ENCODE measurements at places on chromosomes 2 and 18.

- no peak for DNase-seq
Observed at GRCh38 chr2:67923696-67924095, 139.1 kb downstream of the C1D start.

DNA sequence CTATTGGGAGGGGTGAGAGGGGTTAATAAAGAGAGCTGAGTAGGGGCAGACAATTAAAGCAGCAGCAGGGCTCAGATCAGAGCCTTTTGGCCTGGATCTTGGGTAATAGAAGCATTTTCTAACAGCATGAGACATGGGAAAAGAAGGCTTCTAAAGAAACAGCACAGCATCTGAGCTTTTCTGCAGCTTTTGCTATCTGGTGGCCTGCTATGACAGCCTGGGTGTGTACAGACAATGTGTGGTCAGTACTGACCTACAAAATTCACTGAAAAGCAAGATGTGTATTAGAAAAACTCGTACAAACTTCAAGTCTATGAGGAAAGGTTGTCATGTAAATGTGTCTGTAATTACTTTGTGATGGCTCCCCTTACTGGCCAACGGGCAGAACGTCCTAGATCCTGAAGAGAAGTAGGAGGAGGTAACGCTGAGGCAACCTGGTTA is 95.6 kb downstream of the GALNT3 start:
- peak; percentile 44 for DNase-seq

- DNase-seq, result peak; percentile 25
Observed at GRCh38 chr2:120641366-120641771, 94.3 kb upstream of the GLI2 start.

DNA sequence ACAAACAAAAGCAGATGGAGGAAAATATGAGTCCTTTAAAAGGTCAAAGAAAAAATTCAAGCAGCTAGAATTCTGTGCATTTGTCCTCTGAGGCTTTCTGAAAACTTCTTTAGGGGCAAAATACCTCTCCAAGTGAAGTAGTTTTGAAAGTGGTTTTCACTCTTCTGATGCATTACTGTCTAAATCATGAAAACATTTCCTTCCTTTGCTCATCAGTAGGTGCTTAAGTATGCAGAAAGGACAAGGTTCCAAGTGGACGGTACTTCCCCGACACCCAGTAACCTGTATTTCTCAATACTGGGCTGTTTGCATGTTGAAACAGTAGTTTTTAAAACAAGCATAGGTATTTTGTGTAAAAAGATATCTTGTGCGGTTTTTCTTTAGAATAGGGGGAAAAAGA is 189.1 kb upstream of the ERBB4 start:
- no peak for DNase-seq

DNA sequence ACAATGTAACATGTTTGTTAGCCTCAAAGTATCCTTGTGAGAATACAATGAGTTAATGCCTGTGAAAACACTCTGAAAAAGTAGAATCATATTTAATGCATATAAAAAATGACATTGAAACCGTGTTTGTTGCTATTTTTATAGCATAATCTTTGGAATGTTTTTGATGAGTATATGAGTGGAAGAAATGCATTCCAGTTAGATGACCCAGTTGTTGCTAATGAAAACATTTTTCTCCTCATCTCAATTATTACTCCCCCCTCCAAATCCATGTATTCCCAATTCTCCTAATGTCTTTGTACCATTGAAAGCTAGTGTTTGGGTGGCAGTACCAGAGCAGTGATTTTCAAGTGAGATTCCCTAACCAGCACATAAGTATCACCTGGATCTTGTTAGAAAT is 67.1 kb upstream of the DSEL start:
- DNase-seq, result no peak

DNA sequence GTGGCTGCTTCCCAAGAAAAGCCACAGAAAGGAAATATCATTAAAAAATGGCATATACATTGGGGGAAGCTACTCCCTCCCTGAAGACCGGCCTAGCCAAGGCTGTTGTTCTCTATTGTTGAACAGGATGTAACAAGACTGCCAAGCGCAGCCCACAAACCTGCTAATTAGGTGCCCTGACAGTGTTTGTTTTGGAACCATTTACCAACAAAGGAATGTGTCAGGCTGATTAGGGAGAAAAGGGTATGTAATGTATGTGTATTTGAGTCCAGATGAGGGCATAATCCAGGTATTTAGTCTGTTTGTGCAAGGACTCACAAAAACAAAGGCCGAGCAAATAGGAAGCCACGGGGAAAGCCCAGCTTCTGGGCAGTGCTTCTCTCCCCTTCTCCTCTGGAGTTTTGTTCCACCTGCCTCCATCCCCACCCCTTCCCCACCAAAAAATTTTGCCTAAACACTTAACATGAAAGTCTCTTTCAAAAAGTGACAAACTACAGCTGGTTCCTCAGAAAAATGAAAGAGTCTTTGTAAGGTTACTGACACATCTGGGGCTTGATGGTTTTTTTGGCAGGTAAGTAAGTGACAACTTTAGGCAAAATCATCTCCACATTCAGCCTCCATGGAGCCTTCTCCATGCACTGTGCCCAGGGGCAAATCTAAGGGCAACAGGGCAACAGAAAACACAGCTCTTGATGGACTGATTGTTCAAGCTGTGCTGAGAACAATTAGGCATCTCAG is 78.3 kb upstream of the FZD5 start:
- DNase-seq, result no peak

GRCh38 chr2:192286093-192286701 is 91.5 kb upstream of the TMEFF2 start:
- peak; percentile 47 for DNase-seq

DNA sequence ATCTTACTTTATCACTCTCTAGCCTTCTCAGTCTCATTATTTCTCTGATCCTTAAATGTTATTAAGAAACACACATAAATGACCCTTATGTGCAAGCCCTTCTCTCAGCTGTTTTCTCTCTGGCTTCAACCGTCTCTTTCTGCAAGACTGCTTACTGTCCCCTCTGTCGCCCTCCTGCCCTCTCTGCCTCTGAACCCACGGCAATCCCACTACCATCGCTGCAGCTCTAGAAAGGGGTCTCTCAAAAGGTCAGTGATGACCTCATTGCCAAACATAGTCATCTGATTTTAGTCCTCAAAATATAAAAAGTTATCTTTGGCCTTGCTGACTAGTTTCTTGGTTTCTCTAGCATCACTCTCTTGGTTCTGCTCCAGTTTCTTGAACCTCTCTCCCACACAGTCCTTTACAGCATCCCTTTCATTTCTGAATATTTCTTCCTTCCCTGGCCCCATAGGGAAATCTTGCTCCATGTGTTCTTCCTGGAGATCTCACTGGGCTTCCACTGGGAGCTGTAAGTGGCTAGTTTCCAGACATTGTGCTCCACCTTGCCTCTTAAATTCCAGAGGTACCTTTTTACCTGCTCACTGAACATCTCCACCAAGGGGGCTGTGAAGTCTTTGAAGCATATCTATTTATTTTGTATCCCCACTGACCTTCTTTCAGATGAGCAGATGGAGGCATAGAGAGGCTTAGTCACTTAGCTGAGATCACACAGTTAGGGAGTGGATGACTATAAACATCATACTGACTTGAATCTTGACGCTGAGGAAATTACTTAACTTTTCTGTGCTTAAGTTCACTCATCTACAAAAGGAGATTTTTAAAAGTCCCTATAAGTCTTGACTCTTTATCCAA is 96.2 kb downstream of the PDE1A start:
- peak; percentile 76 for DNase-seq

DNA sequence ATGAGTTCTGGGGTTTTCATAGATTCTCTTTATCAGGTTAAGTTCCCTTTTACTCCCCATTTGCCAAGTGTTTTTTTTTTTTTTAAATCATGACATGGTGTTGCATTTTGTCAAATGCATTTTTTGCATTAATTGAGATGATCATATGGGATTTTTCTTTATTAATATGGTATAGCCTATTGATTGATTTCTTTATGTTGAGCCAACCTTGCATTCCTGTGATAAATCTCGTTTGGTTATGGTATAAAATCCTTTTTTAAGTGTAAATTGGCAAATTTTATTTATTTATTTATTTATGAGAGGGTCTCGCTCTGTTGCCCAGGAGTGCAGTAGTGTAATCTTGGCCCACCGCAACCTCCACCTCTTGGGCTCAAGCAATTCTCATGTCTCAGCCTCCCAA is 81.5 kb upstream of the ACVR1 start:
- DNase-seq, result no peak

GRCh38 chr18:56565551-56566345 is 72.6 kb downstream of the TXNL1 start:
- peak; percentile 89 for DNase-seq

- DNase-seq, result no peak
Observed at GRCh38 chr2:12201369-12201768, 454.9 kb downstream of the LPIN1 start.

- no peak for DNase-seq
Observed at GRCh38 chr2:186457908-186458307, 28.2 kb upstream of the ZC3H15 start.

DNA sequence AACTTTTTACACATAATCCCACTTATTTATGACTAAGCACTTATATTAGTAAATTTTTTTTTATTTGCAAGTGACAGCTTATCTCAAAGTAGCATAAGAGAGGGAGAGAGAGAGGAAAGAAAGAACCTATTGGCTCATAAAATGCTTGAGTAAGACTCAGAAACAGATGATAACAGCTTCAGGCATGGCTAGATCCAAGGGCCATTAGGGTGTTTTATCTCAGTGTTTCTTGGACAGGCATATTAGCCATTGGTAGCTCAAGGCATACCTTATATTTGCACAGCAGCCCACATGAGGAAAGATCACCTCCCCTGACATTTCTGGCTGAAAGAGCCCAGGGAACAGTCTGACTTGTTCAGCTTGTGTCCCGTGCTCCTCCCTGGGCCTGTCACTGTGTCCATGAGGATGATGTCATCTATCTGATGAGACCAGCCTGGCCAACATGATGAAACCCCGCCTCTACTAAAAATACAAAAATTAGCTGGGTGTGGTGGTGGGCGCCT is 64.4 kb downstream of the IL1R2 start:
- no peak for DNase-seq

- peak; percentile 20 for DNase-seq
Observed at GRCh38 chr2:96374211-96374951, 38.8 kb downstream of the NCAPH start.

GRCh38 chr2:122519821-122520611 is 764.6 kb downstream of the TSN start:
- no peak for DNase-seq

DNA sequence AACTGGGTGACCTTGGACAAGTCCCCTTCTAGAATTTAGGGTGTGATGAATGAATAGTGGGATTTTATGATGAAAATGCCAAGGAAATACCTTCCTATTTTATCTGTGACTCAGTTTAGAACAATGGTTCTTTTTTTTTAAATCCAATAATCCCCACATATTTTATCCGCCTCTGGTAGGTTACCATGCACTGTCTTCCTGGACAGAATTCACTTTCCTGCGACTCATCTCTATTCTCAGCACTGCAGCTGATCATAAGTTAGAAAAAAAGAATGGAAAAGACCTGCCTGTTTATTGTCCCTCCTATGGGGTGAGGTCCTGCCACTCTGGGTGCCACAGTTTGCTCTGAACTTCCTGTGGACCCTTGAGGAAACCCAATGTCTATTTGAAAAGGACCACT is 73.1 kb downstream of the IRS1 start:
- DNase-seq, result no peak

DNA sequence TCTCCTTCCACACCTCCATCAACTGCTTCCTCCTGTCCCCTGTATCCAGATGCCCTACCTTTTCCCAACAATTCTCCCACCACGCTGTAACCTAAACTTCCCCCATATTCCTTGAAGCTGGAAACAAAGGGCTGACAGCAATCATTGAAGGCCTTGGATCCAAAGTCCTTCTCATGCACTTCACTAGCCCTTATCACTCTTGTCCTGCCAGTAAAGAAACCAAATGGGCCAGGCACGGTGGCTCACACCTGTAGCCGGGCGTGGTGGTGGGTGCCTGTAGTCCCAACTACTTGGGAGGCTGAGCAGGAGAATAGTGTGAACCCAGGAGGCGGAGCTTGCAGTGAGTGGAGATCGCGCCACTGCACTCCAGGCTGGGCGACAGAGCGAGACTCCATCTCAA is 11.9 kb upstream of the ADNP2 start:
- no peak for DNase-seq

DNA sequence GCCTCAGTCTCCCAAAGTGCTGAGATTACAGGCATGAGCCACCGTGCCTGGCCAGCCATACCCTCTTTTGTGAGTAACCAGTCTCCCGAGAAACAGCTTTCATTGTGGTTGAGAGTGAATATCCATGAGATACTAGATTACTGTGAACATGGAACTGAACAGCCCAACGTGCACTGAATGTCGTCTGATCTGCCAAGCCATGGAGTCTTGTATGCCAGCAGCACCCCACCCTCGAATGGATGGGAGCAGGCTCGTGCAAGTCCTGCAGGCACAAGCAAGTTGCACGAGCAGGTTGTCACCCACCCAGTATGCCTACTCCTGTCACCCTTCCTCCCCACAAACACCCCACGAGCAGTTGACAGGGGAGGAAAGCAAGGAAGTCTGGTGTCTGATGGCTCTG is 36.5 kb upstream of the TFCP2L1 start:
- no peak for DNase-seq

DNA sequence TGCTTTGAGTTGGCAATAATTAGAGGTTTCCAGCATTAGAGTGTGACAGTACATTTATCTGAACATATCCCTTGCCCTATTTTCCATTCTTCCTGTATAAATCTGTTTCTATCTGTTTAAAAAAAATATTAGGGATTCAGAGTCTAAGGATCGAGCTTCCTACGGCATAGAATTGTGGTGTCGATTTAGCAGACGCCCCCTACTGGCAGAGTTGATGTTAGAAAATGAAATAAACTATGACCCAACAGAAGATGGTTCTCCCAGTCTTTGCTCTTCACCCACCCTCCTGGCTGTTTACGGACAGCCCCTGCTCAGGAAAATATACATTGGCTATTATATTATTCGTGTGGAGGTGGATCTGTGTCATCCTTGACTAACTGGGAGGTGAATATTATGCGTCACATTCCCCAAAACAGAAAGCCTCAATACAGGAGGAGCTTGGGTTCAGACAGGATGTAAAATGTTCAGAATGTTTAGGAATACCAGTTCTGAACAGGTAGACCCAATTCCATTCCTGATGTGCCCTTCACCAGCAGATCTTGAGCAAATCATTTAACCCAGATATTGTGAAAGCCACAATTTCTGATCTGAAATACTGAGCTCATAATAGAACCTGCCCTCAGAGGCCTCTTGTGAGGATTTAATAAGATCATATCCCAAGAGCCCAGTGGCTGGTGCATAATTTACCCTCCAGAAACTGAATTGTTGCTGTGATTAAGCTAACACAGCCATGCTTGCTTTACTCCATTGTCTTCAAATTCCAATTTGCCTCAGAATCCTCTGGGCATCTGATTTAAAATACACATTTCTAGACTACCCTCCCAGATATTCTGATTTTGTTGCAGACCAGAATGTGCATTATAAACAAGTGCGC is 10.8 kb upstream of the ERMN start:
- no peak for DNase-seq

DNA sequence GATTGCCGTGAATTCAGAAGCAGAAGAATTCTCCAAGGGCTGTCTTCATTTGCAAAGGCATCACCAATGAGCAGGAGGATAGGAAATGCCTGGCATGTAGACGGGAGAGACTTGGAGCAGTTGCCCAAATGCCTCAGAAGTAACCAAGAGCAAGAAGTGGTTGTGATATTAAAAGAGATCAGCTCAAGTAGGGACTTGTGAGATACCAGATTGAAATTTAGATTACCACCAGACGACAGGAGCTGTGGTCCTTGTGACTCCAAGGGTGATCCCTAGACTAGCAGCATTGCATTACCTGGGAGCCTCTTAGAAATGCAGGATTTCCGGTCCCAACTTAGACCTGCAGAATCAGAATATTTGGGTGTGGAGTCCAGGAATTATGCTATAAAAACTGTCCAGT is 228.6 kb upstream of the EPAS1 start:
- DNase-seq, result no peak

- no peak for DNase-seq
Observed at GRCh38 chr2:2175381-2176090, 155.5 kb downstream of the MYT1L start.

Data from stromal cell of bone marrow (primary cell).